Adrenal gland (tissue), 19 donors: ENCODE measurements at places on chromosomes 11 and 22.

GRCh38 chr11:68377389-68377795 is 65.0 kb downstream of the LRP5 start:
- DNase-seq = peak; percentile 76

GRCh38 chr22:37166675-37167066 is 17.0 kb upstream of the IL2RB start:
- peak; percentile 89 for DNase-seq

DNA sequence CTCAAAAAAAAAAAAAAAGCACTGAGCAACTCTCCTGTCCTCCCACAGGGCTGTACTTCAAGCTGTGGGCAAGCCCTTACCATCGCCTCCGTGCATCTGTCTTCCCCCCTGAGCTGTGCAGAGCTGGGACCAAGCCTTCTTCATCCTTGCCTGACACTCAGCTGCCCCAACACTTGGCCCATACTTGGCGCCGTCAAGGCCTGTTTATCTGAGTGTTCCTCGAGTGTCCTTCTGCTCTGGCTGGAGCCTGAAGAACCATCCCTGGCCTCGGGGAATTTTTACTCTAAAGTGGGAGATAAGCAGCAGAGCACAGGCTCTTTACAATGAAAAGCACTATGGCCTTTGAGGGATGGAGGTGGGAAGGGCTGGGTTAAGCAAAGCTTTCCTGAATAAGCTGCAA is 1.6 kb upstream of the TIRAP start:
- no peak for DNase-seq

DNA sequence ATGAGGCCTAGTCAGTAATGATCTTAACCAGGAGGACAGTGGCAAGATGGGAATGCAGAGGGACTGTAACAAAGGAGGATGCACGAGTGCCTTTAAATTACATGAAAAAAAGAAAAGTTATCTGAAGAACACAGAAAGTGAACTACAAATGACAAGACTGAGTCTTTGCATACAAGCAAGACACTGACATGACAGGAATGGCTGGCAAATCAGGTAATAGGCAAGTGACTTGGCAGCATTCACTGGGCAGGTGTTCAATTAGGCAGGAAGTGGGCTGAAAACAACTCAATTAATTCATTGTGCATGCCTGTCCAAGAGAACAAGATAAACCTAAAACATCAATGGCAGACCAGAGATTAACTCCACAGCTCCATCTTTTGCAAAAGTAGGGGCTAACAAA is 24.0 kb downstream of the SMCO4 start:
- no peak for DNase-seq

- DNase-seq = no peak
These were observed 39.3 kb downstream of the NF2 start for GRCh38 chr22:29642694-29643093.

DNA sequence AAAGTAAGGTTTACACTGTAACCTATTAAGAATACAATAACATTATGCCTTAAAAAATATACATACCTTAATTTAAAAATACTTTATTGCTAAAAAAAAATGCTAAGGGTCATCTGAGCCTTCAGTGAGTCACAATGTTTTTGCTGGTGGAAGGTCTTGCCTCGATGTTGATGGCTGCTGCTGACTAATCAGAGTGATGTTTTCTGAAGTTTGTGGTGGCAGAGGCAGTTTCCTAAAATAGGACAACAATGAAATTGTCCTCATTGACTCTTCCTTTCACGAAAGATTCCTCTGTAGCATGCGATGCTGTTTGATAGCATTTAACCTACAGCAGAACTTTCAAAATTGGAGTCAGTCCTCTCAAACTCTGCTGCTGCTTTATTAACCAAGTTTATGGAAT is 97.6 kb downstream of the FAT3 start:
- DNase-seq = no peak

- DNase-seq = no peak
These were observed 582 bp upstream of the SHANK3 start for GRCh38 chr22:50672041-50672440.

- DNase-seq = no peak
These were observed 33.7 kb upstream of the CD5 start for GRCh38 chr11:61068581-61068980.

DNA sequence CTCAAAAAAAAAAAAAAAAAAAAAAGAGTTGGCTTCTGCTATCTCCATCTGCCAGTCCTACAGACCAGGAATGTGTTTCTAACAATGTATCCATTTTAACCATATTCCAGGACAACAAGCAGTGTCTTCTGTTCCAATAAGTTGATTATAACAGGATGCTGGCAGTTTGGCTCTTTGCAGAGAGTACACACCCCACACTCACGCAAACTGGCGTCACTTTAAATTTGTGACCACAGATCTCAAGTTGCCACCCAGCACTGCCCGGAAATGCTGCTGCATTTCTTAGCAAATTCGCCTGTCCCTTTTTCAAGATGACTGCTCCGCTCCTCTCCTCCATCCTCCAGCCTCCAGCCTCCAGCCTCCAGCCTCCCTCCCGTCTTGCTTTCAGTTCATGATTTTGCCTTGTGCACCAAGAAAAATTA is 44.3 kb downstream of the SCGB1A1 start:
- no peak for DNase-seq

DNA sequence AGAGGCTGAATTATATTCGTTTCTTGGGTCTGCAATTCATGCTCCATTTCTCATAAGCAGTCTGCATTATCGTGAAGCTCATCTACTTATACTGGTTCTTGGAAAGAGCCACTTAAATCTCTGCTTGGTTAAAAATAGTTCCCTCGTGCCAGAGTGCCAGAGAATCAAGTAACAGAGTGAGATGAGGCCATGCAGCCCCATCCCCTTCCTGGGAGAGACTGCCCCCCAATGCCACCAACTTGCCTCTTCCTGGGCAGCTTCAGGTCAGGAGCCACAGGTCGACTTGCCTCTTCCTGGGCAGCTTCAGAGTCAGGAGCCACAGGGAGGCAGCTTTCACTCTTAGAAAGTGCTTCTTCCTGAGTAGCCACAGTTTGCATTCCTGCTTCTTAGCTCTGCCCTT is 223.9 kb upstream of the ZBED5 start:
- no peak for DNase-seq

DNA sequence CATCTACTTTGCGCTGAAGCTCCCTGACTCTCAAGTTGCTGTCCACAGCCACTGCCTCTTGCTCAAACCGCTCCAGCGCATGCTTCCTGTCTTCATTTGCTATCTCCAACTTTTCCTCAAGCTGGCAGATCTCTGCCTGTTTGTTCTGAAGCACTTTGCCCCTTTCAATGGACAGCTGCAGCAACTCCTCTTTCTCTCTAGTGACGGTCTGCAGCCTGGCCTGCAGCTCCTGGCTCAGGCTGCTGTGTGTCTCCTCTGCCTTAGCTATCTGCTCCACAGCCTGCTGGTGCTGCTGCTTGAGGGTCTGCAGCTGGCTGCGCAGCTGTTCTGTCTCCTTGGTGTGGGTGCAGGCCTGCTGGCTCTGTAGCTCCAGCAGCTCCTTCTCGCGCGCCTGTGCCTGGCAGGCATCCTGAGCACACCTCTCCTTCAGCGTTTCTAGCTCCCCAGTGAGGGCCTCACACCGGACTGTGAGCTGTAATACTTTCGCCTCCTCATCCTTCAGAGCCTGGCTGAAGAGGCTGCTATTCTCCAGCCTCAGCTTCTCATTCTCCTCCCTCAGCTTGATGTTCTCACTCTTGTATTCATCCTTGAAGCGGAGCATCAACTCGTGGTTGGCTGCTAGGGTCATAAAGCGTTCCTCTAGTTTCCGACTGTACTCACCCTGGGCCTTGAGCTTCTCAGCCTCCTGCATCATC is 723 bp downstream of the CCDC89 start:
- no peak for DNase-seq

DNA sequence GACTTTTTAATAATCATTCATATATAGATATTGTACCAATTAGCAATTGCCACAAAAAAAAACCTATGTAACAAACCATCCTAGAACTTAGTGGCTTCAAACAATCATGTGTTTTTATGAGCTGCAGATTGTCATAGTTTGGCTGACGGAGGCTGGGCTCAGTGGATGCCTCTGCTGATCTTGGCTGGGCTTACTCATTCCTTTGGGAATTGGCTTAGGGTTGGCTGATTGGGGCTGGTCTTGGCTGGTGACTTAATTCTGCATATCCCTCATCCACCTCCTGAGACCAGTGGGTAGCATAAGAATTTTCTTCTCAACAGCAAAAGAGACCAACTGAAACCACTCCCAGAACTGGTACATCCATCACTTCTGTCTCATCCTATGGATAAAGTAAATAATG is 57.9 kb upstream of the PHF21B start:
- no peak for DNase-seq

DNA sequence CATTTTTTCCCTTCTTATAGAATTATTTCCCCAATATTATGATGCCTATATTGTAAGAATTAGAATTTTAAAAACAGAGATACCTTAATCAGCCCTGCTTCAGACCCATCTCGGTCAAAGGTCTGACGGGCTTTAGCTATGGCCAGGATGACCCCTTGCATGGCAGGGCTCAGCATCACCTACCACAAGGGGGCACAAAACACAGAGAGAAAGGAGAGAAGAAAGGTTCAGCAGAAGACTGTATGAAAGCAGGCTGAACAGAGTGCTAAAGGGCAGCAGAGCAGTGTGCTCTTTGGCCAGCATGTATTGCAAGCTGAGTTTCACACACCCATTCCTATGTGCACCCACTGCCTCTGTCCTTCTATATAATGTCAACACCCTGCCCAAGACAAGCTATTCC is 26.8 kb downstream of the CLDN25 start:
- no peak for DNase-seq

DNA sequence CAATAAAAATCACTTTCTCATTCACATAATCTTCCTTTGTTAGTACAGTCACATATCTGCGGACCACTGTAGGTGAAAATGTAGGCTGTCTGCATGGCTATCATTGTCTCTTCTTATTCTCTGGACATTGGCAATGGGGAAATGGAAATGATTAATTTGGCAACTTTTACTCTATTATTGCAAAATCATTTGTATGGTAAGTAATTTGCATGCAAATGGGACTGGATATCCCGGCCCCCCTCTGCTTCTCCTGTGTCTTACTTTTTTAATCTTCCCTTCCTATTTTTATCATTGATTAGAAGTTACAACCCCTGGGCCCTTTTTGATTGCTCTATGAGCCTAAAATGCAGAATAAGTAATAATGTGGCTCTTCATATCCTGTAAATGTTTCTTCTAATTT is 6.0 kb downstream of the GRK3 start:
- no peak for DNase-seq

GRCh38 chr11:25702417-25702816 is 629.5 kb upstream of the ANO3 start:
- DNase-seq = no peak

DNA sequence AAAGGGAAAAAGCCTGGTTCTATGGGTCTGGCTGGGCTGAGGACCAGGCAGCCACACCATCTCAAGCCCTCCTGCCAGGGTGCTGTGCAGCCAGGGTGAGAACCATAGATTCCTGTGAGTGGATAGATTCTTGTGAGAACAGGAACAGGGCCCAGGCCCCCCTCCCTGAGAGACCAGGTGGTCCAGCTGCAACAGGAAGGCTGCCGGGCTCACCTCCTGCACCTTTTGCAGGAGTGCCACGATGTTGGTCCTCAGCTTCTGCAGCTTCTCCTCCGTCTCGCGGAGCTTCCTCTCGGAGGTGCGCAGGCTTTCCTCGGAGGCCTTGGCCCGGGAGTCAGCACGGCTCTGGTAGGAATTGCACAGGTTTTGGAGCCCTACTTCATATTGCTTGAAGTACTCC is 40.8 kb downstream of the MORC2 start:
- no peak for DNase-seq
